ENCODE measurements at places on chromosomes 4 and X.

DNA sequence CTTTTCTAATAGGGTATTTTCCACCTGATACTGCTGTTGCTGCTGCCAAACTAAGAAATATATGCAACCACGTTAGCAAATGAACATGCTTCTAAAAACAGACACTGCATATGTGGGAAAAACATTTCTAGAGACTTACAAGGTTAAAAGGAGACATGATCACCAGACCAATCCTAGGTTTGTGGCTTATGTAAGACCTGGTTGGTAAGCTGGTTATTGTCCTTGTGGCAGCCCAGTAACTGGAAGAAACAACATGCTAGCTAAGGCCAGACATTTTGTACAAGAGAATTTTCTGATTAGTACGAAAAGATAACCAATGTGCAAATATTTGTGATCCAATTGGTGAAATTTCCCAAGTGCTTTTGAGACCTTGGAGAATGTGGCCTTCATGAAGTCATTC lies 112.0 kb downstream of the AFF2 start:
- DNase-seq: no peak

DNA sequence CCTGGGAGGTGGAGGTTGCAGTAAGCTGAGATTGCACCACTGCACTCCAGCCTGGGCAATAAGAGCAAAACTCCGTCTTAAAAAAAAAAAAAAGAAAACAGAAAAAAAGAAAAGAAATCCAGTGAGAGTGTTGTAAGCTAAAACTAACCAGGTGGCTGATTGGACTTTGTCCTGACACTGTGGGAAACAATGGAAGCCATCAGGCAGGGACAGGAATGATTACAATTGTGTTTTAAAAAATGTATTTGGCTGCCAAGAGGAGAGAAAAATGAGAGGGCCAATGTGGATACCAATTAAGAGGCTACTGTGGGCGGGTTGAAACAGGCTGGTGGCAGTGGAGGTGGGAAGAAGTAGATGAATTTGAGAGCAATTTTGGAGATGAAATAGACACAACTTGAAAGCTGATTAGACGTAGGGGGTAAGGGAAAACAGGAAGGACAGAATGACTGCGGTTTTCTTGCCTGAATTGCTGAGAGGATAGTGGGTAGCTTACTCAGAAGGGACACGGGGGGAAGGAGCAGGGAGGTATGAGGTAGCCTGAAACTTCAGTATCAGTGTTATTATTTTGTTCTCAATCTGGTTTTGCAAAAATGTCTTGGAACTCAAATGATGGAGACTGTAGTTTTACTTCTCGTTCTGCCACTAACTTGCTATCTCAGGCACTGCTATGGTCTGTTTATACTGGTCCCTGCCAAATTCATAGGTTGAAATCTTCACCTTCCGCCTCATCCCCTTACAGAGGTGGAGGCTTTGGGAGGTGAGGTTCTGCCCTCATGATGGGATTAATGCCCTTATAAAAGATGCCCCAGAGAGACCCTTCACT lies 45.6 kb upstream of the CHRNA9 start:
- DNase-seq: no peak

DNA sequence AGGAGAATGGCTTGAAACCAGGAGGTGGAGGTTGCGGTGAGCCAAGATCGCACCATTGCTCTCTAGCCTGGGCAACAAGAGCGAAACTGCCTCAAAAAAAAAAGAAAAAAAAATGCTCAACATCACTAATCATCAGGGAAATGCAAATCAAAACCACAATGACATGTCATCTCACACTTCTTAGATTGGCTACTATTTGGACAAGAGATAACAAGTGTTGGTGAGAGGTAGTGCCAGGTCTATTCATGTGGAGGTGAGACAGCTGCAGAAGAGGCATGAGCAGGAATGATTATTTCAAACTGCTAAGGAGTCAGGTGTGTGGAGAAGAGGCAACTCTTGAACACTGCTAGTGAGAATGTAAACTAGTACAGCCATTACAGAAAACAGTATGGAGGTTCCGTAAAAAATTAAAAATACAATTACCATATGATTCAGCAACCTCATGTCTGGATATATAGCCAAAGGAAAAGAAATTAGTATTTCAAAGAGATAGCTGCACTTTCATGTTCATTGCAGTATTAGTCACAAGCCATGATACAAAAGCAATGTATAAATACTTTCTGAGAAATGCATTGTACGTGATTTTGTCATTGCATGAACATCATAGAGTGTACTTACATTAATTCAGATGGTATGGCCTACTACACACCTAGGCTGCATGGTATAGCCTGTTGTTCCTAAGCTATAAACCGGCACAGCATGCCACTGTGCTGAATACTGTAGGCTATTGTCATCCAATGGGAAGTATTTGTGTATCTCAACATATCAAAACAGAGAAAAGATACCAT lies 75.3 kb downstream of the TMEM144 start:
- no peak for DNase-seq

DNA sequence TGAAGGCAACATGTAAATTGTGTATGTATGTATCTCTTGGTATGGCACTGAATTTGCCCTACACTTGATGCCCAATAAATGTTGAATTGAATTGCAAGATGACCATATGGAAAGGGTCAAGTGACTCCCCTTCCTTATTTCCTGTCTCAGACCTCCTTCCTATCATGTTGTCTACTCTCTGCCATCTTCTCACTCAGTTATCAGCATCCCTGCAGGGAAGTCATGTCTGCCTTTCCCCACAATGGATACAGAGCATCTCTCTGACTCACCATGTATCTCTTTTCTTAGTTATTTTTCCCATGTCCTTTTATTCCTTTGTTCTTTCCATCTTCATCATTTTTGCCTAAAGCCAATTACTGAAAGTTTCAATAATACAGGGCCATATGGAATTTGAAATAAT lies 22.5 kb downstream of the BMX start:
- no peak for DNase-seq

DNA sequence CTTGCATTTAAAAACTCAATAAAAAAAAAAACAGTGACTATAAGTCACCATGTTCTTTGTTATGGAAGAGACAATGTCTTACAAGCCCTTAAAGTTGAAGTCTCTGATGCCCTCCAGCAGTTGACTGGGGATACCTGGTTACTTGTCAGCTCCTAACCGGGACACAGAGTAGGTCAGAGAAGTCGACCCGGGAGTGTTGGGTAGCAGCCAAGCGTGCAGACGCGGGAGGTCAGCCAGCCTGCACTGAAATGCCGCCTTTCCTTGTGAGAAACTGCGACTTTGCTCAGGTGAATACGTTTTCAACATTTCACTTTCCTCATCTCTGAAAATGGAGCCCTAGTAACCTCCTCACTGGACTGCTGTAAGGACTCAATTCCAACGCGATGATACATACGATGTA lies 81.8 kb downstream of the F11 start:
- no peak for DNase-seq

DNA sequence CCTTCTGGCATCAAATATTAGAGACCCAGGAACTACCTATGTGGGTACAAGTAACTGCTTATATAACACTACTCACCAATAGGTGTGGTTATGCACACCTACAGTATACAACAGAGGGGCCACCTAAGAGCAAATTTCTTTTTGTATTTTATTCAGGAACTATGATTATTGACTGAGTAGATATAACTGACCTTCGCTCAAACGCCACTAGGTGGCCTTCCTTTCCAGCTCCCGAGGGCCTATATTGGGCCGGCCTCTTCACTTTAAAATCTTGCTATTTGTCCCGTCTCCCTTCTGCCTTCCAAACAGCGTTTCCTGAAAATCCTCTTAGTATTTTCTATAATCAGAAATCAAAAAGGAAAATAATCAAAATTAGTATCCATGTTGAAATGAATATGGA lies 19.9 kb upstream of the PABPC5 start:
- DNase-seq: no peak

DNA sequence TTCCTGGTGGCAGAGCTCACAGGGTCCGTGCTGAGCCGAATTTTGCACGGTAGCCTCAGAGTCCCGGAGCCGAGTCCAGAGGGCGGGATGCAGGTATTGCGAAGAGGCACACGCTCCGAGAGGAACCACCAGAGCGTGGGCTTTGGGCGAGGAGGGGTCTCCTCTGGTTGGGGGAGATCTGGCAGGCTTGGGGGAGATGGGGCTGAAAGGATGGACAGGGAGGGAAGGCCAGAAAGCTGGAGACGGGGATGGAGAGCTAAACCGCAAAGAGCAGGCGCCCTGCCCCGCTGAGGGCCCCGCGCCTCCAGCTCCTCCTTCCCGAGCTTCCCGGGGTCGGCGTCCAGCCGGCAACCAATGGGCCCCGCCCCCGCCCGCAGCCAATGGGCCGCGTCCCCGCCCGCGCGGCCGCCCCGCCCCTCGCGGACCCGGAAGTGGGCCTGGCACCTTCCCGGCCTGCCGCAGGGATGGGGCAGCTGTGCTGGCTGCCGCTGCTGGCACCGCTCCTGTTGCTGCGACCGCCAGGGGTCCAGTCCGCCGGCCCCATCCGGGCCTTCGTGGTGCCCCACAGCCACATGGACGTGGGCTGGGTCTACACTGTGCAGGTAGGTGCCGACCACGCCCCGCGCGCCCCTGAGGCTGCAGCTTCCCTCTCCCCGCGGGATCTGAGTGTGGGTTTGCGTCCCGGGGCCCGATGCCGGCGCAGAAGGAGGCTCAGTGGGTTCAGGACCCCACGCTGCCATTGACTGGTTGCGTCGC lies at the start of gene MAN2B2:
Gene MAN2B2, plus strand, starts transcription at position 443 of the 756 bp plus-strand sequence. Its CDS starts 22 bp downstream, at position 465.
- peak; percentile 84 for DNase-seq

GRCh38 chr4:180164799-180165198 lies 2078.4 kb upstream of the TENM3 start:
- no peak for DNase-seq

- DNase-seq: no peak
Measured at GRCh38 chr4:83382850-83383249, 48.2 kb upstream of the HPSE start.

- DNase-seq: no peak
Measured at GRCh38 chrX:54695231-54695630, 102.8 kb downstream of the ITIH6 start.

- DNase-seq: no peak
Measured at GRCh38 chrX:39499996-39500395, 597.8 kb downstream of the BCOR start.

DNA sequence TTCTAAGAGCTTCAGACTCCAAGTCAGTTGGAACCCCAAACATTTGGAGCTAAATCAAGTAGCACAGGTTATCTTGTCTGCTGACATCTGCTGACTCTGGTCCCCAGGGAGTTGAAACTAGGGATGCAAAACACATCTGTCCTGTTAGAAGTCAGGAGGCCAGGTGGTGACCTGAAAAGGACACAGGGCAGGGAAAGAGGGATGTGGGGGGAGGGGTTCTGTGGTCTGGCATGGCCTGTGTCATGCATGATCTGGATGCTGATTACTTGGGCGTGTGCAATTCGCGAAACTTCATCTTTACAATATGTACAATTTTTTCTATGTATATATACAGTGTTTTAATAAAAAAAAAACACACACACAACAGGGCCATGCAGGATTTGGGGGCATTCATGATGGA lies 55.3 kb downstream of the FHDC1 start:
- no peak for DNase-seq

DNA sequence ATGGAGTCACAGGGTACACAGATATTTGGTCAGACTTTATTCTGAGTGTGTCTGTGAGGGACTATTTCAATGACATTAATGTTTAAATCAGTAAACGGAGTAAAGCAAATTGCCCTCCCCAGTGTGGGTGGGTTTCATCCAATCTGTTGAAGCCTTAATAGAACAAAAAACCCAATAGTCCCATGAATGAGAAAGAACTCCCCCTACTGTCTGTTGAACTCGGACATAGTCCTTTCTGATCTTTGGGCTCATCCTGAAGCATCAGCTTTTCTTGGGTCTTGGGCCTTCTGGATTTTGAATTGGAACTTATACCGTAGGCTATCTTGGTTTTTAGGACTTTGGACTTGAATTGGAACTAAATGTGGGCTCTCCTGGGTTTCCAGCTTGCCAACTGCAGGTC lies 193.6 kb downstream of the COX7B2 start:
- DNase-seq: no peak

Measured in cortex of kidney (tissue), 1 donor.